ENCODE measurements at places on chromosomes 12 and 14.

- DNase-seq = no peak
Observed at GRCh38 chr12:105351523-105351922, 21.0 kb downstream of the C12orf75 start.

DNA sequence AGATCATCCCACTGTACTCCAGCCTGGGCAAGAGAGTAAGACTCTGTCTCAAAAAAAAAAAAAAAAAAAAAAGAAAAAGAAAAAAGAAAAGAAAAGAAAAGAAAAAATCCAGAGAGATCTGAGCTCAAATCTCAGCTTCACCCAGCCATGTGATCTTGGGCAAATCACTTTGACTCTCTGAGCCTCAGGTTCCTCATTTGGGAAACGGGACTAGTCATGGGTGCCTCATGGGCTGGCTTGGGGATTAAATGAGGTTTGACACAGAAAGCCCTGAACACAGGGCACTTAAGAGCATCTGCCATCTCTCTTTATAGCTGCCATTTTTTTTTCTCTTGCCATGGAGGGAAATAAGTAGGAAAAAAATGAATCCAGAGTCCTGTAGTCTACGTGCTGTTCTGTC is 86.2 kb upstream of the MYL2 start:
- DNase-seq = no peak

GRCh38 chr14:80946797-80947196 is 5.3 kb upstream of the CEP128 start:
- no peak for DNase-seq

DNA sequence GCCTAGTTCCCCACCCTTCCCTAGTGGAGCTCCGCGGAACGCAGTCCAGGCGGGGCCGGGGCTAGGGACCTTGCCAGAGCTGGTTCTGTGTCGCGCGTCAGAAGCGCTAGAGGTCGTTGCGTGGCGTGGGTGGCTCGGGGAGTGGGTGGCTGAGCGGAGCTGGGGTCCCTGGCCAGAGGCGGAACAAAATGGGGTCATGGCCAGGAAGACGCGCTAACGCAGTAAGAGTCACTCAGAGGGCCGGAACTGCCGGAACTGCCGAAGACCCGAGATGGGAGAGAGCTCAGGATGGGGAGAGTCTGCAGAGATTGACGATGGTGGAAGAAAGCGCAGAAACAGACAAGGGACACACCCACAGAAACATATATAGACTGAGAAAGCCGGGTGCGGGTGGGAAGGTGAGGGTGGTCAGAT is 4.8 kb downstream of the DGKA start:
- no peak for DNase-seq

GRCh38 chr12:125142601-125143000 is 77.4 kb downstream of the AACS start:
- no peak for DNase-seq

- DNase-seq = no peak
Observed at GRCh38 chr12:47267571-47267970, 187.8 kb upstream of the AMIGO2 start.

DNA sequence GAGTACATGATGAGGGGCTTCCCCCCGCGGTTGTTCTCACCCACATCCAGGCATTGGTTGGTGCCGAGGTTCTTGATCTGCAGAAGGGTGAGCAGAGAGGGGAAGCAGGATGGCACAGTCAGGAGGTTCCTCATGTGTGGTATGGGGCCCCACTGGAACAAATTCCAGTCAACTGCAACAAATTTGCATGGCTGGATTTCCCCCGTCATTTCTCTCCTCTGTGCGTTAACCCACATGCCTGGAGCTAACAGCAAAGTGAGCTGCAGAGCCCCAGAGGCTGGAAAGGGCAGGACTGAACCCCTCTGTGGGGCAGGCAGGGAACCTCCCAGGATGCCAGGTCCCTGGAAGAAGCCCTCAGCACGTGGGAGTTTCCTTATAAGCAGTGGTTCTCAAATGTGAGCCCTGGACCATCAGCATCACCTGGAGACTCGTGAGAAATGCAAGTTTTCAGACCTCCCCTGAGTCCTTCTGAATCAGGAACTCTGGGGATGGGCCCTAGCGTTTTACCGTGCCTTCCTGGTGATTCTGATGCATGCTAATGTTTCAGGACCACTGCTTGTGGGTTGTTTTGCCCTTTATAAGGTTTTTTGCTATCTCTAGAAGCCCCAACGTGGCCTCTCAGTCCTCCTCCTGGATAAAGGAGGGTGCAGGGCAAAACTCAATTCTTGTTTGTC is 11.0 kb upstream of the CELA1 start:
- no peak for DNase-seq

DNA sequence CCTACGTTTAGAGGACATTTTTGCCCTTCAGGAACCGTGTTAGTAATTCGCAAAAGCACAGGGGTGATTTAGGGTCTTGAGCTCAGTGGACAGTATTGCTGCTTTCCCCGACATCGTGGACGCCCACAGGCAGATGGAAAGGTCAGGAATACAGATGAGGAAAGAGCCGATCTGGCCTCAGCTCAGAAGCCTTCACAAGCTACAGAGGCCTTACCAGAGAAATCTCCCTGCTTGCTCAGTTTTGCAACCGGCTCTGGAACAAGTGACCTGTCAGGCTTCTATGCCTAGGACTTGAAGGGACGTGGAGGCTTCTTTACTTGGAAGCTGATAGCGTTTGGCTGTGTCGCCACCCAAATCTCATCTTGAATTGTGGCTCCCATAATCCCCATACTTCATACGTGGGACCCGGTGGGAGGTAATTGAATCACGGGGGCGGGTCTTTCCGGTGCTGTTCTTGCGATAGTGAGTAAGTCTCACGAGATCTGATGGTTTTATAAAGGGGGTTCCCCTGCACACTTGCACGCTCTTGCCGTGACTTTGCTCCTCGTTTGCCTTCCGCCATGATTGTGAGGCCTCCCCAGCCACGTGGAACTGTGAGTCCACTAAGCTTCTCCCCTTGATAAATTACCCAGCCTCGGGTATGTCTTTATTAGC is 332.5 kb downstream of the MED13L start:
- DNase-seq = no peak

DNA sequence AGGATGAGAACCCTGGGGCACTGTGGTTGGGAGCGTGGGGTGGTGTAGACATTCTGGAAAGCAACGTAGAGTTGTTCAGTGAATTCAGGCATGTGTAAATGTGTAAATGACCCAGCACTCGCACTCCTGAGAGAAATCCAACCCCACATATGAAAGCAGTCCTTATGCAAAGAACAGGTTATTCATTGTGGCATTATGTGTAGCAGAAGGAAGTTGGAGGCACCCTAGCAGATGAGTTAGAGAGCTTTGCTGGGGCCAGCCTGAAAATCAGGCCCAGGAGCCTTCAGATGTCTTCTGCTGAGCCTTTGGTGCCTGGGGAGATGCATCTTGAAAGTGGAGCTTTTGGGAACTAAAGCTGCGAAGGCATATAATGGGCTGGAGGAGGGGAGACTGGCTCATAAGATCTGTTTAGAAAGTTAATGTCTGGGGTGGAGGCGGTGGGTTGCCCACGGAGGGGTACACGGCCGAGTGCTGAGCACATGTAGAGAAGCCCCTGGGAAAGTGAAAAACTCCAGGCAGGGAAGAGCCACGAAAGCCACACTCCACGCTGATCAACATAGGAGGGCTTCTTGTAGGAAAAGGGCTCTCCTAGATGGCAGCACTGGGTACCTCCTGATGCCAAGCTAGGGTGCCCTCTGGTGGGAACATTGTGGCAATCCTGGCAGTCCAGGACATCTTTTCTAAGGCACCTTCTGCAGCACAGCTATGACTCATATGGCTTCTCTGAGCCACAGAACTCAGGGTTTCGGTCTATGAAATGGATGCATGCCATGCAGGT is 6.0 kb upstream of the KRT83 start:
- DNase-seq = peak; percentile 83

DNA sequence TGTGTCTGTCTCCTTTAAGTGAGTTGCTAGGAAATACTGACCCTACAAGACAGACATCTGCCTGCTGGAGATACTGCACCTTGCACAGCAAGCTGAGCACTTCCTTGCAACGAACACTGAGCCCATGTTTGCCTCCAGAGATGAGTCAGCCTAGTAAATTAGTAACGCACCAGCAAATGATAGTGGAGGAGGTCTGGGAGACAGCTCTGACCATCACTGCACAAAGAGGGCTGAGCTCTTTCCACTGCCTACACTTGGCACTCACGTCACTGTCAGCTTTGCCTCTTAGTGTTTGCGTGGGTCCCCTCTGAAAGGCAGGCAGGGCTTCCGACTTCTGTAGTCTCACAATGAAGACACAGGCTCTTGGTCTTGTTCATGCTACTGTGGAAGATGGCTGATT is 109.0 kb downstream of the APAF1 start:
- DNase-seq = peak; percentile 69

DNA sequence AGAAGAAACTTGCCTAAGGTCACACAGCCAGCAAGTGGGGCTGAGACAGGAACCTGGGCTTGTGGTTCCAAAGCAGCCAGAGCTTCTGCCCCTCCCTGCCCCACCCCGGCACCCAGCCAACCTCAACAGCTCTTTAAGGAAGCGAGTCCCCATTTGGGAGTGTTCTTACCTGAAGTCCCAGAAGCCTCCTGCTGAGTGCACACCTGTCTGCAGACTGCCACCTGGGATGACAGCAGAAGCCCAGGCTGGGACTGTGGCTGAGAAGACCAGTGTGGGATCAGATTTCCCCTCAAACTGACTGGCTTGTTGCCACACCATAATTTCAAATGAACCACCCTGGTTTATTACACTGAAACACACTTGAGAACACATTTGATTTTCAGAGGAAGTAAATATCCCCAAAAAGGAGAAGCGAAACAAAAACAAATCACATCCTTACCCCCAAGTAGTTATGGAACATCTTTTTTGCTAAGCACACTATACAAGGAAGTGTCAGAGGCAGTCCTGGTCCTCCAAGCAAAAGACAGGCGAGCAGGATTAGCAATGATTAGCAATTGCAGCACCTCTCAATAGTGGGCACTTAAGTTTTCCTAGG is 6.3 kb upstream of the RIN3 start:
- no peak for DNase-seq

DNA sequence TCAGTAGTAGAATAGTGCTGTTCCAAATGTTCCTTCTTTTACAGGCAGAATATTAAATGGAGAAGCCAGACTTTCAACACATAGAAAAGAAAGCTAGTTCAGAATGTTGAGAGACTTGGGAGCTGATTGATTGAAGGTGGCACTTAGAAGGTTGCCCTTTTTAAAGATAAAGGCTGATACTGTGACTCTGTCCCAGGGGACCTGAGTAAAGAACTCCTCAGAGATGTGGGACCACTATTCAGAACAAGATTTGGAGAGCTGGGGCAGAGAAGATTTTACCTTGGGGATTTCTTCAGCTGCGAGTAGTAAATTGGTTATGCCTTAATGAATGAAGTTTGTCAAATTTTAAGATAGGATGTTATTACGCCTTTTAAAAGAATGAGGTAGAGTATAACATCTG is 21.4 kb upstream of the BTG1 start:
- no peak for DNase-seq

GRCh38 chr12:29614694-29615325 is 117.3 kb upstream of the OVCH1 start:
- no peak for DNase-seq

- no peak for DNase-seq
Observed at GRCh38 chr14:22648506-22648905, 4.4 kb upstream of the OR6J1 start.

GRCh38 chr12:126519833-126520232 is 1454.6 kb downstream of the AACS start:
- DNase-seq = no peak

- no peak for DNase-seq
Observed at GRCh38 chr12:12182703-12183365, 84.0 kb downstream of the LRP6 start.

DNA sequence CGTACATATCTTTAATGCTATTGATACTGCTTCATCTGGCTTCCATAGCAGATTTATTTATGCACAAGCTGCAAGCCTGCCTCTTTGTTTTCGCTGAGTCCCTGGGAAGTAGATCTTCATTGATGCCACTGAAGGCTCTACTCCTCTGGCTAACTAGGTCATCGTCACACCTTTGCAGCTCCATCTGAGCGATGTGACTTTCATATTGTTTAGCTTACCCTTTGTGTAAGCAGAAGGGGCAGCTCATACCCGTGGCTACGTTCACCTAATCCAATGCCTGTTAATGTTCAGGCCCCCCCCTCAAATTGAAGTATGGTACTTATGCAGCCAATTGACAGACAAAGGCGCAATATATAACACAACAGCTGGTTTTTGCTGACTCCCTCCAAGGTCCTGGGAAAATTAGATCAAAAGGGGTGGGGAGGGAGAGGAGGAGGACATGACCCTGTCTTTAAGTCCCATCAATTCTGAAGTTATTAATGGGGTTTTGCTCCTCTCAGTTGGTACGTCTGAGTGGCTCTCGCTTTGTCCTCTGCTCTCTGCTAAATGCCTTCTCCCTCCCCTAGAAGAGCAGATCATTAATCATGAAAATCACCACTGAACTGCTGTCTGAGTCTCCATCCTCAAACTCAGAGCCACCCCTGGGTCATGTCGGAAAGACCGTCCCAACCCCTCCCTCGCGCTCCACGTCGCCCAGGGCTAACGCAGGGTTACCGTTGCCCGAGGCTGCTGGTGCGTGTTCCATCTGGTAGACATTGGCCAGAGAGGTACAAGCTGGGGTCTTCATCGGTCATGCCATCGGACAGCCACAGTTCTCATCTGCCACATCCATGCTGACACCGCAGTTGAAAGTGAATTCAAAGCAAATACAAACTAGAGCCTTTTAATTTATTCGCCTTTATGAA is 128.8 kb downstream of the ADGRD1 start:
- no peak for DNase-seq

- no peak for DNase-seq
Observed at GRCh38 chr12:41034686-41035085, 153.4 kb upstream of the PDZRN4 start.

GRCh38 chr14:79820866-79821535 is 390.3 kb downstream of the DIO2 start:
- no peak for DNase-seq

DNA sequence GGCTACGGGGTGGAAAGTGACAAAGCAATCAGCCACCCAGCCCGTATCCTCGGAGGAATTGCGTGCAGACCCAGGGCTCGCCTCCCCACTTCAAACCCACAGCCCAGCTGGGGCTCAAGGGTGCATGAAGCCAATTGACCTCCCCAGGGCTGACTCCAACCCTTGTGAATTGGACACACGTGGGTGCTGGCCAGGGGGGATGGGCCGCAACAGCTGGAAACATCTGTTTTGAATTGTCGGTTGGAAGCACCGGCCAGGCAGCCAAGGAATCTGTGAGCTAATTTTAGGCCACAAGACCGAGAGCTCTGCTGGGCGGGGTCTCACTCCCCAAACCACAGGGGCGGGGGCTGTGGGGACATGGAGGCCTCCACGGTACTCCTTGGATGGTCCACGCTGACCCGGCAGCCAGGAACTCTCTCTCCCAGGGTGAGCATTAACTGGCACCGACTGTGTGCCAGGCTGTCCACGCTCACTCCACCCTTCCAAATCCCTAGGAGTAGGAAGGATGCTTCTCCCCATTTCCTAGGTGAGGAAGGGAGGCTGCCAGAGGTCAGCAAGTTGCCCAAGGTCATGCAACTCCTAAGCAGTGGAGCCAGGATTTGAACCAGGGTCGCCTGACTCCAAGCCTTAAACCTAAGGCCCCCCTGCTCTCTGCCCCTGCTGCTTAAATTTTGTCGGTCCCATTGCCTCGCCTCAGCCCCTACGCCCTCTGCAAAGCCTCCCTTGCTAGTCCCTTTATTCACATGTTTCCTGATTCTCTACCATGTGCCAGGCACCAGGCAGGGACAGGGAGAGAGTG is 11.9 kb upstream of the TMEM119 start:
- DNase-seq = peak; percentile 80

Data from hepatocyte (in vitro differentiated cells).